M059J (cell line): ENCODE measurements at places on chromosomes 2 and 18. TPM values are rescaled to one million over a fixed set of nuclear protein-coding genes. Genes with fewer than 3 reads are reported as not detected.

SERPINB11 gene
- total RNA-seq, result not detected in 2 replicates

RAPH1 gene
- 9.3 and 13.8 TPM in 2 replicates for total RNA-seq

ZCCHC2 gene
- total RNA-seq, result 9.6 and 13.0 TPM in 2 replicates

CYP26B1 gene
- 4.2 and 6.8 TPM in 2 replicates for total RNA-seq

- no peak for DNase-seq
These were observed 278.1 kb upstream of the ZEB2 start for GRCh38 chr2:144798034-144798433.

DNA sequence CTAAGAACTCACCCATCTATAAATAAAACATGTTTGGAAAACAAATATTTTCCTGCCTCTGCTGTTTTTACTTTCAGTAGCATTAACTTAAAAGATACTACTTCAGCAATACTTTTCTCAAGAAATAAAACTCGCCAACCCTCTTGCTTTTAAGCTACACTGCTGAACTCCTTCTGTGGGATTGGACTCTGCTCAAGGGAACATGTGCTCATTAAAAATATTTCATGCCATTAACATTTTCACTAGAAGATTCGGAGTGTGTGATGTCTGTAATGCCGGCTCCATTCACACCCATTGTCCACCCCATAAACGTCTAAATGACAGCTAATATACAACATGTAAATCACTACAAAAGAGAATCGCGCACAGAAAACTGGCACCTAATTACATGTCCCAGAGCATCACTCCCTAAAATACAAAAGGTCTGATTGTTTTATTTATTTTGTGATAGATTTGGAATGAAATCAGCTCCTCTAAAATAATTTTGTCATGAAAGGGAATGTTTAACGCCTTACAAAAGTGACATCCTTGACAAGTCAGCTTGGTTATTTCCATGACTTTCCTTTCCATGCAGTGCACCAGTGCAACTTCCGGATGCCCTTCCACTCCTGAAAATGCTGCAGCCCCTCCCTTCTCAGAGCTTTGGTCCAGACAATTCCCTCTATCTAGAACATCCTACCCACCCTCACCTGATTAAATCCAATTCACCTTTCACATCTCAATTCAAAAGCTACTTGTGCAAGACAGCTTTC is 73.1 kb downstream of the ANKRD44 start:
- DNase-seq, result no peak
